ENCODE measurements at places on chromosomes 6 and 20. TPM values are rescaled to one million over a fixed set of nuclear protein-coding genes. Genes with fewer than 3 reads are reported as not detected.

Gene SNPH
- total RNA-seq, result 3.8 TPM

Gene ULBP1
- 1.00 TPM for total RNA-seq

Gene PDRG1
- 29.0 TPM for total RNA-seq

Gene CCN6
- not detected for total RNA-seq

Gene WFDC2
- not detected for total RNA-seq

Gene BPIFB4
- total RNA-seq, result not detected

Gene VIP
- total RNA-seq, result not detected

Gene KHDC1
- total RNA-seq, result 4.1 TPM

Gene HAO1
- not detected for total RNA-seq

Gene NINL
- 12.7 TPM for total RNA-seq

Gene SYCP2L
- total RNA-seq, result 3.9 TPM

Gene HFE
- total RNA-seq, result 12.4 TPM

Gene TNFRSF21
- total RNA-seq, result 17.7 TPM

Gene NRSN1
- not detected for total RNA-seq

Gene DEF6
- not detected for total RNA-seq

Gene KCNB1
- 0.99 TPM for total RNA-seq

Gene CLPSL2
- total RNA-seq, result 0.78 TPM

Gene SLC17A9
- total RNA-seq, result not detected

Gene HEY2
- not detected for total RNA-seq

Gene EEF1A2
- 154 TPM for total RNA-seq

Gene FAM217A
- not detected for total RNA-seq

Gene ARMH2
- total RNA-seq, result not detected

Gene TPBG
- 47.3 TPM for total RNA-seq

Gene DEK
- total RNA-seq, result 89.8 TPM

Gene SLC32A1
- not detected for total RNA-seq

Gene SNAP91
- 0.14 TPM for total RNA-seq

Gene CRISP2
- total RNA-seq, result not detected

Gene BTBD3
- 12.2 TPM for total RNA-seq

Gene KCNG1
- 26.2 TPM for total RNA-seq

Gene MACROD2
- total RNA-seq, result 1.4 TPM

Gene CYB5R4
- 24.7 TPM for total RNA-seq

Gene PYGB
- 188 TPM for total RNA-seq

Gene LSM2
- total RNA-seq, result 58.9 TPM

Gene TMC2
- total RNA-seq, result not detected

Gene UBE2C
- total RNA-seq, result 281 TPM

Gene THBS2
- total RNA-seq, result not detected

Gene HSPA1L
- 1.4 TPM for total RNA-seq

Gene SGK2
- 7.2 TPM for total RNA-seq

Gene BPIFB2
- not detected for total RNA-seq

Gene PRRT1
- total RNA-seq, result 0.95 TPM

Gene ANGPT4
- not detected for total RNA-seq

Gene TPD52L1
- 44.1 TPM for total RNA-seq

Gene OPRM1
- not detected for total RNA-seq

Gene GSTA4
- total RNA-seq, result 8.0 TPM

Gene PI16
- total RNA-seq, result not detected

Gene CGA
- total RNA-seq, result not detected

Gene SRPK1
- 26.6 TPM for total RNA-seq

Gene RIN2
- 27.9 TPM for total RNA-seq

Gene TNNC2
- total RNA-seq, result not detected

Gene CALHM4
- total RNA-seq, result not detected

Gene MED23
- 6.3 TPM for total RNA-seq

Gene HLA-DQB1
- not detected for total RNA-seq

Gene PTPRA
- 39.8 TPM for total RNA-seq

Gene WFDC10B
- total RNA-seq, result not detected

Gene AURKA
- 98.8 TPM for total RNA-seq
